NB4 (cell line): ENCODE measurements at places on chromosomes 12 and 14.

- DNase-seq = peak; percentile 62
Measured at GRCh38 chr12:49369411-49370145, 2.3 kb downstream of the SPATS2 start.

GRCh38 chr12:32868885-32869284, 27.7 kb downstream of the PKP2 start:
- no peak for DNase-seq

GRCh38 chr12:112170376-112170775, 45.0 kb downstream of the TRAFD1 start:
- peak; percentile 67 for DNase-seq

GRCh38 chr12:94055528-94055927, 92.8 kb upstream of the PLXNC1 start:
- DNase-seq = no peak

DNA sequence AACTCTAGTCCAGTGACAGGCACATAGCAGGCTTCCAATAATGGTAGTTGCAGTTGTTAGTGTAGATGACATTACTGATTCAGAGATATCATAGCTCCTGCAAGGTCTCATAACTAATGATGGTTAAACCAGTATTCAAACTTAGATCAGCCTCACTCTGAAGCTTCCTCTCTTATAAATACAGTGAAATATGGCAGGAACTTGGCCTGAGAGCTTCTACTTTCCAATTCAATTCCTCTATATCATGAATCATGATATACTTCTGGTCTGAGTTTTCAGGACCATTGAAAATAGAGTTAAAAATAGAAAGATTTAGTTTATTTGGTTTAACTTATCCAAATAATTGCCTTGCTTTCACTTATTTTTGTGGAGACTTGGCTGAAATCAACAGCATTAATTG, 167.5 kb upstream of the NOVA1 start:
- no peak for DNase-seq

GRCh38 chr14:103436533-103436932, 51.3 kb downstream of the MARK3 start:
- peak; percentile 56 for DNase-seq

- no peak for DNase-seq
Measured at GRCh38 chr14:69204753-69205152, 13.5 kb downstream of the EXD2 start.

DNA sequence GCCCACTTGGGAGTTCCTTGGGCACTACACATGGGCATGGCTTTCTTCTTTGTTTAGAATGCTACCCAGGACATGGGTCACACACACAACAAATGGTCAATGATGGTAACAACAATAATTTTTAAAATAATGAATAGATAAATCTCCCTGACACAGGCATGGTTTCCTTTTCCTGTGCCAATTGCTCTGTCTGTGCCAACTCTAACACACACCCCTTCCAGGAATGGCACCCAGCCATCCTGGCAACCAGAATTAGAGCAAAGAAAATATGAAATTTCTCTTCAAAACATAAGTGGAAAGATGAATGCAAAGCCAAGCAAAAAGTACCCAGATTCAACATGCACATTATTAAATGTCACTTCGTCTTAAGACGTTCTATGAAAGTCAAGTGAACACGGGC, 104.9 kb upstream of the SOX5 start:
- no peak for DNase-seq

DNA sequence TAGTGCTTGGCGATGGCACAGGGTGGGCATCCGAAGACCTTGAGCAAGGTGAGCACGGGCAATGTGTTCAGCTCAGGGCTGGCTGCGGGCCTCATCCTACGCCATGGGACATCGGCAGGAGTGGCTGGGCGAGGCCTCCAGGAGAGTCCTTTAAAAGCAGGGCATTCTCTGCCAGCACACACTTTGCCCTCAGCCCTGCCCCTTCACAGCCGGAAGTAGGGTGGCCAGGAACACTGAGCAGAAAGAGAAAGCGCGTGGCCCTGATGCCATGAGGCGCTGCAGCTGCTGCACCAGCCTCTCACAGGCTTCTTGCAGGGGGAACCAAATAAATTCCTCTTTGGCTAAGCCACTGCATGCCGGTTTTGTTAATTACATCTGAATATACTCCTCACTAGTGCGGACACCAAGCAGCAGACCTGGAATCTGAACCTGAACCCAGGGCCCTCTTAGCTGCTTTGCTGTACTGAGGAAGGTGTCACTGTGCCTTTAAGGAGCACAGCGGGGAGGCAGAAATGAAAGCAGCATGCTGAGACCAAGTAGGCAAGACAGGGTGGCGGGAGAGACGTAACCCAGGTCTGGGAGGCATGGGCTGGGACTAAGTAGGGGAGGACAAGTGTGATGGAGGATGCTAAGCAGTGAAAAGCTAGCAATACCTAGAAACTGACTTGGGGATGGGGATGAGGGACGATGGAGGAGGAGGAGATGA, 155.2 kb downstream of the TTC7B start:
- no peak for DNase-seq

GRCh38 chr12:20627001-20627588, 68.0 kb upstream of the SLCO1C1 start:
- DNase-seq = peak; percentile 20

DNA sequence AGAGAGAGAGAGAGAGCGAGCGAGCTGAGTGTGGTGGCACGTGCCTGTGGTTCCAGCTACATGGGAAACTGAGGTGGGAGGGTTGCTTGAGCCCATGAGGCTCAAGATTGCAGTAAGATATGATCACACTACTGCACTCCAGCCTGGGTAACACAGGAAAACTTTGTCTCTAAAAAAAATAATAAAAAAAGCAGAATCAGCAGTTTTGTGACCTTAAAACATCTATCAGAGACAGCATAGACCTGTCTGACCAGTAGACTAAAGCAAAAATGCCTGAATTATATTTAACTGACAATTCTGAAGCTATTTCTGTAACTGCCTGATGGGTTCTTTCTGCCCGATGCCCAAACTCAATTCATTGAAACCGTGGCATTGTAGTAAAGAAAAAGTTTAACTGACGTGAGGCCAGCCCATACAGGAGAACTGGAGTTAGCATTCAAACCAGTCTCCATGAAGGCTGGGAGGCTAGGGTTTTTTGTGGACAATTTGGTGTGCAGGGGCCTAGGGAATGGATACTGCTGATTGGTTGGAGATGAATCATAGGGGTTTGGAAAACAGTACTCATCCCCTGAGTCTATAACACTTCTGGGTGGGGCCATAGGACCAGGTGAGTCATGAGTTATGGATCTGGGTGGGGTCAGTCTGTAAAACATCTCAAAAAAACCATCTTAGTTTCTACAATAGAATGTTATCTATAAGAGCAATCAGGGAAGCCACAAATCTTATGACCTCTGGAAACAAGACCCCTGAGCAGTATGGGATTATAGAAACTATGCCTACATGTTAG, 8.0 kb upstream of the RASSF8 start:
- no peak for DNase-seq

GRCh38 chr12:50271724-50272247, 11.5 kb downstream of the LIMA1 start:
- no peak for DNase-seq

DNA sequence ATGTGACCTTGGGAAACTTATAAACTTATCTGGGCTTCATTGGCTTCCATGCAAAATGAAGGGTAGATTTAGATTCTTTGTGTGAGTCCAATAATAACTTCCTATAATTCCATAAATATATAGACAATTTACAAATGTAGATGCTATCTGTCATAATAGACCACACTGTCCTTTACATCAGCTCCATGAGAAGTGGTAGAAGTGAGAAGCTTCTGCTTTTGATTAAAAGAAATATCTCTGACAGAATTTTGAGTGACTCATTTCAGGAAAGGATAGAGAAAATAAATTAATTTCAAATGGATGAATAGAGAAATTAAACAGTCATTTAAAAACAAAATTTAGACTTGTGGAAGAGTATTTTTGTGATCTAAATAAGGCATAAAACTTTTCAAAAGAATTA, 329.7 kb upstream of the ATP2B1 start:
- DNase-seq = no peak

DNA sequence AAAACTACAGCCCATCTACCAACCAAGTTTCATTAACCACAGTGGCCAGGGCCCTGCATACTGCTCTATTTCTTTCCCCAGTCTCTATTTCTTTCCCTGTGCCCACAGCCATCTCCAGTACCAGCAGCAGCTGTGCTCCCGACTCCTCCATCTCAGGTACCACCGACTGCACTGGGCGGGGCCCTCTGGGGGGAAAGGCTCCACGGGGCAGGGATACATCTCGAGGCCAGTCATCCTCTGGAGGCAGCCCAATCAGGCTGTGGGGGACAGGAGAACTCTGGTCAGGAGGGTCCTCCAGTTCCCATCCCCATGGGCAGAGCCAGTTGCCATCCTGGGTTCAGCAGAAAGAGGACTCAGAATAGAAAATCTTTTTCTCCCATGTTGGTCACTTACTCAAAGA, 3.0 kb downstream of the CDK4 start:
- DNase-seq = no peak
